ENCODE measurements at places on chromosomes 1 and 21.

DNA sequence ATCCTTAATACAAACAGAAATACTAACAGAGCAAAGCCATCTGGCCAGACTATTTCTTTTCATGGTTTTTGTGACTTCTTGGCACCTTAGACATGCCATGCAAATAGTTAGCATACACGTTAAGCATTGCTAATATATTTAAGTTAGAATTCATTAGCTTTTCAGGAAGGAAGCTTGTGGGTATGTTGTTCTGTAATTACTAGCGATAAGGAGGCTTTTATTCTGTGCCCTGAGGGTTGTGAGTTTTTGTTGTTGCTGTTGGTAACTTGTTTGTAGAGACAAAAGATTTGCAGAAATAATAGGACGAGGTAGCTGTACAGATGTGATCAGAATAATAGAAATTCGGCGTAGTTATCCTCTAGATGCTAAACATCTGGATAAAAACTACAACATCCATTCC lies 305.3 kb downstream of the TM2D1 start:
- no peak for DNase-seq

GRCh38 chr1:12452262-12452661 lies 165.7 kb downstream of the DHRS3 start:
- DNase-seq, result no peak

GRCh38 chr1:176285996-176286395 lies 78.9 kb upstream of the COP1 start:
- DNase-seq, result no peak

DNA sequence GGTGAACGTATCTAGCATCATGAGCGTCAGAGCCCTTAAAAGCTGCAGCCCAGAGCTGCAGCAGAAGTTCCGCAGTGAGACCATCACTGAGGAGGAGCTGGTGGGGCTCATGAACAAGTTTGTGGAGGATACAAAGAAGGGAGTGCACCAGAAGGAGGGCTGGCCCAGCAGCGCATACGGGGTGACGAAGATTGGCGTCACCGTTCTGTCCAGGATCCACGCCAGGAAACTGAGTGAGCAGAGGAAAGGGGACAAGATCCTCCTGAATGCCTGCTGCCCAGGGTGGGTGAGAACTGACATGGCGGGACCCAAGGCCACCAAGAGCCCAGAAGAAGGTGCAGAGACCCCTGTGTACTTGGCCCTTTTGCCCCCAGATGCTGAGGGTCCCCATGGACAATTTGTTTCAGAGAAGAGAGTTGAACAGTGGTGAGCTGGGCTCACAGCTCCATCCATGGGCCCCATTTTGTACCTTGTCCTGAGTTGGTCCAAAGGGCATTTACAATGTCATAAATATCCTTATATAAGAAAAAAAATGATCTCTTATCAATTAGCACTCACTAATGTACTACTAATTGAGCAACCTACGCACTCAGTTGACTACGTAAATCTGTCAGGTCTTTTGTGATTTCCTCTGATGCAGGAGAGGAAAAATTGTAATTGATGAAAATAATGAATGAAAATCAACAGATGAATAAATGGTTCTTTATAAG lies 2.8 kb downstream of the CBR1 start:
- DNase-seq, result no peak

DNA sequence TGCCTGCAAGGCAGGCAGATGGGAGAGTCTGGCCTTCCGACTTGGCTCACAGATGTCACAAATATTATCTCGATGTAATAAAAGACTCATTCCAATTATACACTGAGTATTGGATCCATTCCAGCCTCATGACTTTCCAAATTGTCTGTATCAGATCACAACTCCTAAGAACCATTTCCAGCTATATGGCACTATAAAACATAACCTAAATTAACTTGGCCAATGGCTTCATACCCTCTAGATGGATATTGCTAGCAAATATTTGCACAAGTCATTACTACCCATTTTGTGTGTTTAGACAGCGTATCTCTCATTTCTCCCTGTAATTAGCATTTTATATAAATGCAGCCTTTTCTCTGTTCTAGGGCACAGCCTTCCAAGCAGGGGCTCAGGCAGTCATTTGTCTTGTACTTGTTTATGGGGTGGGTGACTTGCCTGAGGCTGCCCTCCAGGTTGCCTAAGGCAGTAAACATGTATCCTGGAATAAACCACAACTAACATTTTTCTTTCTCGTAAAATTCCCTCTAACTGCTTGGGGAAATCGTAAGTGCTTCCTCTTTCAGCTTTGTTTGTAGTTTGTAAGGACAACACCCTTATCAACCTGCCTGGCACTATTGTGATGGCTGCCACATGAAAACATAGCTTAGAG lies 70.6 kb upstream of the KCNJ6 start:
- DNase-seq, result no peak

DNA sequence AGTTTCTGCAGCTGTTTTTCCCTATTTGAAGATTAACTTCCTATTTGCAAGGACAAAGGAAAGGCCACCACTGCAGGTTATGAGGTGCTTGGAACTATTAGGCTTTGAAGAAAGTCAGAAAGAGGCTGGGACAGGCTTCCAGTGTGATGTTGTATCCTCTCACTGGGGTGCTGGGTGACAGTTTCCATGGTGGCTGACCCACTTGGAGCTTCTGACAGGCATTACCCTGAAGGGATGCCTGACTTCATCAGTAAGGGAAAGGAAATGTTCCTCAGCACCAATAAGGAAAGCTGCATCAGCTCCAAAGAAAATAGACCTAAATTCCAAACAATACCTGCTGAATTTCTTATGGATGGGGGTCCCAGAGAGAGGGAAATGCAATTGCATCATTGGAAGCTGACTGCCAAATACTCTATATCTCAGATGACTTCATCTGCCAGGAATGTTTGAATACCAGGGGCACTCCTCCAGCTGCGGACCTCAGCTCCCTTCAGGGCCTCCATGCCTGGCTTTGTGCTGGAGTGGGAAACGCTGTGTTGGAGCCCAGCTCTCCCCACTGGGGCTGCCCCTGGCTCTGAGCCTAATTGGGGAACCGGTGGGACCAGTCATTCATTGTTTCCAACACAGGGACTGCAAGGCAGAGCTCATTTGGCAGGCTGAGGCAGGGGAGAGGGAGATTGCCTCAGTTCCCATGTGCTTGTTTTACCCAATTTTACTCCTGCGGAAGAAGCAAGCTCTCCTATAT lies 76.6 kb downstream of the RGL1 start:
- DNase-seq, result no peak

GRCh38 chr1:6867729-6868659 lies 82.7 kb downstream of the CAMTA1 start:
- DNase-seq, result no peak

DNA sequence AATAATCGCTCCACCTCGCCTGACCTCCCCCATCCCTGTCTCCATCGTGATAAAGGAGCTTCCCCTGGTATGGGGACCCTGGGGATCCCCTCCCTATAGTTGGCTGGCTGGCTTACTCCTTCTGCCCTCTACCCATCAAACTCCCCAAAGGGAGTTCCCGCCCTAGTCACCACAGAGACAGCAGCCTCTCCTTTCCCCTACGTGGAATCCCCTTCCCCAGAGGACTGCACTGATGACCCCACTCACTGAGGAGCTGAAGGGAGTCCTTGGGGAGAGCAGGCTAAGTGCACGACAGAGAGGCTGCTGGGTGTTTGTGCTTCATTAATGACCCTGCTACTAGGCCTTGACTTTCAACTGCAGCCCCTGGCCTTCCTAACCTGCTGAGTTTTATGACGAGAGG lies 1.9 kb downstream of the CADM3 start:
- DNase-seq, result no peak

DNA sequence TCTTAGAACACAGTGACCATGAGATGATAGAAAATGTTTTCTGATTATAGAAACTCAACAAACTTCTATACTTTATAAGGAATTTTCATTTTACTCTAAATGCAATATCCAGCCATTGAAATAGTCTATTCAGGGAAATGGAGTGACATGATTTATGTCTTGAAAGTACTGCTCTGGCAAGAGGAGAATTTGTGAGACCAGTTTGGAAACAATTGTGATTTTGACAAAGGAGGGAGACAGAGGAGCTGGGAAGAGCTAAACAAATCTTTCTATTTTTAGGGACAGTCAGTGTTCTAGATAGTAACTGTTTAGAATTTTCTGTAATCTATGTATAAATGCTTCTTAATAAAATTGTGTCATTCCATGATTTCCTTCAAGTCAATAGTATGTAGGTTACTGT lies 252.3 kb downstream of the FMN2 start:
- DNase-seq, result no peak

GRCh38 chr1:206682111-206682510 lies 2.6 kb upstream of the MAPKAPK2 start:
- no peak for DNase-seq

Data from effector memory CD8-positive, alpha-beta T cell (primary cell).